B cell (primary cell): ENCODE measurements at places on chromosomes 3 and 15.

DNA sequence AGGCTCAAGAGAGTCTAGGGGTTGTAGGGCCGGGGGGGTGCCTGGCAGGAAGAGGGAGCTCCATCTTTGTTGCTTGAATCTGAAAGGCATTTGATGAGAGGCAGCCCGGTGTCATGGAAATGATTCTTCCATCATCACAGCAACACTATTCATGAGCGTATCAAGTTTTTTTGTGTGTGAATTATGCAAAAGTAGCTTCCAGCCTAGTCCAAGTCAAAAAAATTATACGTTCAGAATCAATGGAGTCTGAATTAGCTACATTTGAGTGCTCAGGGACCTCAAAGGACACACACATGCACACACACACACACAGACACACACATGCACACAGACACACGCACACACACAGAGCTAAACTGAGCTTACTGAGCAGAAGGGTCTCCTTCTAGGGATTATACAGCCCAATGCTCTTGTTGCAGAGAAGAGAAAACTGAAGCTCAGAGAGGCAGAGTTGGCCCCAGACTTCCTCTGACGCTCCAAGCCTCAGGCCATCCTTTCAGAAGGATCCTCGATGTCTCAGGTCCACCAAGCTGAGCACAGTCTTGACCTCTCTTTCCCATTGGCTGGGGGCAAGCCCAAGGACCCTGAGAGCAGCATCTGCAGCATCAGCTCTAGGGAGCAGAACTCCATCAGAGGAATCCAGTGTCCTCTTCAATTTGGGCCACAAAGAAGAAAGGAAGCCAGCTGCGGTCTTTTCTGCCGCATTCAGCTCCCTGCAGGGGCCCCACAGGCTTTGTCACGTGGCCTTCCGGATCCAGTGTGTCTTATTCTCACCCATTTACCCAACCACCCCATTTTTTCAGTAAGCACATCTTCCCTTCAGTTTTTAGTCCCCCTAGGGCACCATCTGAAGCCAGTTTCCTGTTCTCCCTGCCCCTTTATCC lies 228.0 kb downstream of the UACA start:
- peak; percentile 26 for DNase-seq
- H3K4me3 ChIP-seq, result no peak overlapping the region
- H3K27ac ChIP-seq, result no peak overlapping the region
- no peaks in the 10 kb centered on the region for H3K27me3 ChIP-seq
- no peaks in the 10 kb centered on the region for H3K36me3 ChIP-seq

DNA sequence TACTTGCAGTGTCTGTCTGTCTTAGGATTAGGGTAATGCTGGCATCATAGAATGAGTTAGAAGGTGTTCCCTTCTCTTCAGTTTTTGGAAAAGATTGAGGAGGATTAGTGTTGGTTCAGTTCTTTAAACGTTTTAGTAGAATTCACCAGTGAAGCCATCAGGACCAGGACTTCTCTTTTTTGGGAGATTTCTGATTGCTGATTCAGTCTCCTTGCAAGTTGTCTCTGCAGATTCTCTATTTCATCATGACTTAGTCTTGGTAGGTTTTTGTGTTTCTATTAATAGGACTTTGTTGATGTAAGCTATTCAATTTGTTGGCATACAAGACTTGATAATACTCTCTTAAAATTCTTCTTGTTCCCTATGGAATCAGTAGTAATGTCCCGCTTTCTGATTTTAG lies 48.9 kb downstream of the STT3B start:
- H3K27ac ChIP-seq, result no peak overlapping the region
- peaks cover 14% of the 10 kb centered on the region for H3K36me3 ChIP-seq
- H3K4me3 ChIP-seq, result no peak overlapping the region
- peaks cover 6% of the 10 kb centered on the region for H3K4me1 ChIP-seq
- no peak for DNase-seq
- H3K27me3 ChIP-seq, result no peaks in the 10 kb centered on the region

DNA sequence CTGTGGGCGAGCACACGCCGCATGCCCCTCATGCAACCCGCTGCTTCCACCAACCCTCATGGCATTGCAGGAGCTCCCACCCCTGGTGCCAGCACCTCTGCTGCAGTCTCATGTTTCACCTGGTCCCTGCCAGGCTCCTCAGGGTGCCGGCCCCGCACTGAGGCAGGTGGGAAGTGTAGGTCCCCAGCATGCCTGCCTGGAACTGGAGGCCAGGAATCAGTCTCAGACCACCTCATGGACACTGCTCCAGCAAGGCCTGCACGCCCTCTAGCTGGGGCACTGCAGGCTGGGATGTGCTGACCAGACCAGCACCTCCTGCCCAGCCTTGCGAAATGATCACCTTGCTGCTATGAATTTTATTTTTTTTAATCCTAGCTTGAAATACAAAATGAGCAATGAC lies 39.1 kb downstream of the OCA2 start:
- no peaks in the 10 kb centered on the region for H3K36me3 ChIP-seq
- H3K27me3 ChIP-seq, result no peaks in the 10 kb centered on the region
- H3K4me3 ChIP-seq, result no peak overlapping the region
- no peak for DNase-seq

GRCh38 chr15:41047474-41047873 lies 68.6 kb downstream of the INO80 start:
- no peaks in the 10 kb centered on the region for H3K27me3 ChIP-seq
- H3K27ac ChIP-seq, result no peak overlapping the region
- no peak overlapping the region for H3K4me3 ChIP-seq
- no peaks in the 10 kb centered on the region for H3K4me1 ChIP-seq

DNA sequence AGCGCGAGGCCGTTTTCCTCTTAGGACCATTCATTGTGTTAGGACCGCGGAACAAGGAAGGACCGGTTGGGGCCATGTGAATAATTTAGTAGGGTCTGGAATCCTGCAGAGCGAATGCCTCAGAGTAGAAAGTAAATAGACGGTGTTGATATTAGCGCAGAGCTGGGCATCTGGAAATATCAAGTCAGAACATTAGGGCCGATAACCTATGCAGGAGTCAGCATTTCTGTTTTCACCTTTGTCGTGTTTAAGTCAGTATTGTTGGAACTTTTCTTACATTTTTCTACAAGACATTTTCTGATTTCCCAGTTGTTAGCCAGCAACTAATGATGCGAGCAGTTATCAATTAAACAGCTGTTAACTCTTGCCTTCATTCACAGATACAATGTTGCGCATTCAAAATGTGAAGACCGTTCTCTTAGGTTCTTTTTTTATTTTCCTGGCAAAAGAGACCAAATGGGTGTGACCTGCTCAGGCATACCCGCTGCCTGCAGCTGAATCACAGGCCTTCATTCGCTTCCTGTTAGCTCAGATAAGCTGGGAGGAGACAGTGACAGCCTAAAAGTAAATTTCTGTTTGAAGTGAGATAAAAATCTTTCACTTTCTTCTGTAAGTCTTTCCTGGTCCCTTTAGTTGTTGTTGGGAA lies 966 bp upstream of the PKM start:
- DNase-seq, result peak; percentile 49
- H3K27me3 ChIP-seq, result no peaks in the 10 kb centered on the region

- no peaks in the 10 kb centered on the region for H3K36me3 ChIP-seq
- no peak for DNase-seq
- H3K4me3 ChIP-seq, result no peak overlapping the region
- no peaks in the 10 kb centered on the region for H3K27me3 ChIP-seq
- no peak overlapping the region for H3K27ac ChIP-seq
- H3K4me1 ChIP-seq, result no peaks in the 10 kb centered on the region
These were observed 844.3 kb downstream of the SI start for GRCh38 chr3:164233951-164234350.

- no peaks in the 10 kb centered on the region for H3K36me3 ChIP-seq
- no peak overlapping the region for H3K27ac ChIP-seq
- H3K4me3 ChIP-seq, result no peak overlapping the region
- peaks cover 3% of the 10 kb centered on the region for H3K27me3 ChIP-seq
These were observed 1.2 kb downstream of the TRIM71 start for GRCh38 chr3:32818970-32819511.

DNA sequence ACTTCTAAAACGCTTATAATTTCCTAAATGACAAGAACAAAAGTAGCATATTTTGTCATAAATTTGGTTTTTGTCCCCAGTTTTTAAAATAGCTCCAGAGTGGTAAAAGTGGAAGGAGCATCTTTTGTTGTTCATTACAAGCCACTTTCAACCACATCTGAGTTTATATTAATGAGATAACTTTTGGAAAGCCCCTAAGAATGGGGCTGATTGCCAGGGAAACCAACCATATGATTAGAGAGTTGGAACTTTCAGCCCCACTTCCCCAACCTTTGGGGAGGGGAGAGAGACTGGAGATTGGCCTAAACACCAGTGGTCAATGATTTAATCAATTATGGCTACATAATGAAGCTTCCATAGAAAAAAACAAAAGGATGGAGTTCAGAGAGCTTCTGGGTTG lies 57.4 kb downstream of the CPA3 start:
- no peak for DNase-seq
- H3K36me3 ChIP-seq, result no peaks in the 10 kb centered on the region
- H3K27ac ChIP-seq, result no peak overlapping the region
- no peak overlapping the region for H3K4me3 ChIP-seq

DNA sequence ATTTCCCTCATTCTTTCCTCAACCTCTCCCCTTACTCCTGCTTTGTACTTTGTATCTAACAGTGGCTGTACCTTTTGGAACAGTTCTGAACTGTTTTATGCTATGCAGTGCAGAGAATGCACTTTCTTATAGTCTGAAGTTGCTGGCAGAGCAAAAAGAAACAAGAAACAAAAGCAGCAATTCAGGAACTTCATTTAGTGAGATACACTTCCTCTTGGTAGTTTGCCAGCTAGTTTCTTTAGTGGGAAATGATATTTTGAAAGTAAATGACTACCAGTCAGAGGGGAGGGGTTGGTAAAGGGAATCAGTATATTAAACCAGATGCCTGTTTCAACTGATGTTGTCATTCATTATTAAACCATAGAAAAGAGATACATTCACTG lies 55.0 kb upstream of the CHD2 start:
- H3K4me1 ChIP-seq, result peaks cover 70% of the 10 kb centered on the region
- H3K36me3 ChIP-seq, result no peaks in the 10 kb centered on the region
- peak overlapping the region; percentile 51 for H3K4me3 ChIP-seq
- no peaks in the 10 kb centered on the region for H3K27me3 ChIP-seq
- peak overlapping the region; percentile 79 for H3K27ac ChIP-seq
- peak; percentile 83 for DNase-seq

GRCh38 chr15:68352401-68353062 lies 75.0 kb downstream of the FEM1B start:
- peaks cover 4% of the 10 kb centered on the region for H3K4me1 ChIP-seq
- no peak overlapping the region for H3K4me3 ChIP-seq
- no peaks in the 10 kb centered on the region for H3K27me3 ChIP-seq
- no peak for DNase-seq

GRCh38 chr3:51123531-51123930 lies 261.6 kb upstream of the MANF start:
- H3K36me3 ChIP-seq, result no peaks in the 10 kb centered on the region
- no peak overlapping the region for H3K4me3 ChIP-seq
- no peak overlapping the region for H3K27ac ChIP-seq
- no peaks in the 10 kb centered on the region for H3K27me3 ChIP-seq

GRCh38 chr3:115658032-115658336 lies 34.7 kb downstream of the GAP43 start:
- peak overlapping the region; percentile 93 for H3K27ac ChIP-seq
- no peak for DNase-seq
- peaks cover 14% of the 10 kb centered on the region for H3K4me1 ChIP-seq
- H3K36me3 ChIP-seq, result no peaks in the 10 kb centered on the region

DNA sequence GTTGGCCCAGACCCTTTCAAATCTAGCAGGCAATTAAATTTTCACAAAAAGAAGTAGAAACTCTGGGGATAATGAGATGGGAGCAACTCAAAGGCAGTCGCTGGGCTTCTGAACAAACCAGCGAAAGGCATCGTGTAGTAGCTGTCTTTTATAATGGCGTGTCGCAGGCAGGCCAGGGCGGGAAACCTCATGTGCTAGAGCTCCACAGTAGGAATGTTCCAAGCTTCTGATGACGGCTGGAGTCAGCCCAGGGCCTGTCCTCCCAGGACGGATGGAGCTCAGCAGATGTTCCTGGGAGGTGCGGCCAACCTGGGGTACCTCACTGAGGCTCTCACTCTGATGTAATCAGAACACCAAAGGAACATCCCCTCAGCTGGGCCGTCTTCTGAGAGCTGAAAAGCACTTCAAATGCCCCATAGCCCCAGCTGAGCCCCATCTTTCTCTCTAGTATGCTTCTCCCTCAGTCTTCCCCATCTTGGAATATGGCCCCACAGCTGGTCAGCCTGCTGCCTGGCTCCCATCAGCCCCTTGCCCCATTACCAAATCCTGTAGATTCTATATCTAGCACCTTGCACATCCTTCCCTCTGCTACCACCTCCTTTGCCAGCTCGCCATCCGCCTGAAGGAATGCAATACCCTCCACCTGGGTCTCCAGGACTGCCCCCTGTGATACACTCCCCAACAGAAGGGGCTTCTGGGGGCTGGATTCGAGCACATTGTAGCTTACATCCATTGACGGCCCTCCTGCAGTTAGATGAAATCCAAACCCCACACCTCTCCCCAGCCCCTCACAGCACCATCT lies 54.9 kb upstream of the ATP2B2 start:
- H3K4me3 ChIP-seq, result no peak overlapping the region
- H3K4me1 ChIP-seq, result no peaks in the 10 kb centered on the region
- H3K36me3 ChIP-seq, result no peaks in the 10 kb centered on the region
- H3K27ac ChIP-seq, result no peak overlapping the region

DNA sequence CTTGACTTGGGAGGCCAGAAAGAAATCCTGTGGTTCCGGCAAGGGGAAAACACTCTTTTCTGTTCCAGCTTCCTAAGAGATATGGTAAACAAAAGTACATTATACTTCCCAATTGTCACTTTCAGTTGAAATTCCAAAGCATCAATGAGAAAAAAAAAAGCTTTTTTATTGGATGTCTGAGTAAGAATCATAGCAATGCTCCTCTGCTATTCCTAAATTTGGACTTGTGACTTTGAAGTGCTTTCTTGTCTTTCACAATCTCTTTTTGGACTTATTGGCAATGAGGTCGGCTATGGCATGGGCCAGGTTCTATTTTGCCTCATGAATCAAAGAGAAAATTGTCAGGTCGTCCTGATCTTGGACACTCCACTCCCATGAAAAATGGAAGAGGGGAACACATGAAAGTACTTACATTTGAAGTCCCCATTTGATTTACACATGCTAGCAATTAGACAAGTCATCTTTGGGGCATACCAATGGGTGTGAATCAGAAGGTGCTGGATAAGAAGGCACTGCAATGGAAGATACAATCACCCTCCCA lies 170.5 kb downstream of the GREM1 start:
- H3K4me1 ChIP-seq, result no peaks in the 10 kb centered on the region
- no peaks in the 10 kb centered on the region for H3K27me3 ChIP-seq
- H3K4me3 ChIP-seq, result no peak overlapping the region

DNA sequence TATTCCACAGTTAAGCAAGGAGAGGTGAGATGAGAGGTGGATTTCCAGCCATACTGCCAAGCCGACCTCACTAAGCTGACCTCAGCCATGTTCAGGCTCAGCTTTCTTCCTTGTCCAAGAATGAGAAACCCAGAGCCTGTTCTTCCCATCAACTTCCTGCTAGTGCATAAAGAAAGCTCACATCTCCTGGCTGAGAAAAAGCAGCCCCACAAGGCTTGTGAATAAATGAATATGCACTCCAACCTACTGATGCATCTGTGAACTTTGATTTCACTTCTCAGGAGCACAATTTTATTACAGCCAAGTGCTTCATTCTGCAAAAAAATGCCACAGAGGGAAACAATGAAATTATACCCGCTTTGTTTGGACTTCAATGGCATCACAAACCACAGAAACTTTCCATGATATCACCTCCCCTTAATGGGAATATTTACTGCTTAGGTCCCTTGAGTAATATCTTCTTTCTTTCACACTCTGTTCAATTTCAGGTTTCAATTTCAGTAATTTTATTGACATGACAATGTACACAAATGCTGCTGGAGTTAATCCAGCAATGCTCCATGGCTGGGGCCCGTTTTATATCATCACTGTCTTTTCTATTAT lies 437.0 kb upstream of the PPP2R3A start:
- no peaks in the 10 kb centered on the region for H3K27me3 ChIP-seq
- H3K36me3 ChIP-seq, result no peaks in the 10 kb centered on the region
- no peaks in the 10 kb centered on the region for H3K4me1 ChIP-seq
- H3K27ac ChIP-seq, result no peak overlapping the region
- no peak overlapping the region for H3K4me3 ChIP-seq
